ENCODE measurements at places on chromosomes 1 and 21. TPM values are rescaled to one million over a fixed set of nuclear protein-coding genes. Genes with fewer than 3 reads are reported as not detected.

DNA sequence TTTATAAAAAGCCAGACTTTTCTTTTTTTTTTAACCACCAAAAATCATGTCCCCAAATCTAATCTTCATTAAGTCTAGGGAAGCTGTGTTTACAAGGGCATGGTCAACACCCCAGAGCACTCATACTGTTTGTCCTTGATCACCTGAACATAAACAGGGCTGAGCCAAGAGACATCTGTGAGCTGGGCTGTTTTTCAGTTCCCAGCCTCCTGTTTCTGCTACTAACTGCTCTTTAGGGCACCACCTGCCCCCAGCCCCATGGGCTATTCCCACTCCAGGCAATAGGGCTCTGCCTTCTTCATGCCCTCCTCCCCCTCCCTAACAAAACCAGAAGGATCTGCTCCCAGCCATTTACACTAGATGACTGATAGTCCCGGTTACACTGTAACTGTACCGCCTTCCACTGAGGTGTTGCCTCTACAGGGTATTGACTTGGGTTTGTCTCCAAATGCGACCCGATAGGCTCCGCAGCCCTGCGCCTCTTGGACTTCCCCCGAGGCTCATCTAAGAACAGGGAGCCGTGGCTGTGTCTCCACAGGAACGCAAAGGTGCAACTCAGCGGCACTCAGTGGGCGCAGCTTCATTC, 11.7 kb upstream of the SLC26A9 start:
- no peak for DNase-seq

RUNX3 gene
- 13.1 TPM for total RNA-seq

NCAM2 gene
- total RNA-seq = 15.9 TPM

GRCh38 chr1:58927722-58928085, 143.9 kb upstream of the JUN start:
- no peak for DNase-seq
